NCI-H2029 (cell line): ENCODE measurements at places on chromosomes 16 and 17.

DNA sequence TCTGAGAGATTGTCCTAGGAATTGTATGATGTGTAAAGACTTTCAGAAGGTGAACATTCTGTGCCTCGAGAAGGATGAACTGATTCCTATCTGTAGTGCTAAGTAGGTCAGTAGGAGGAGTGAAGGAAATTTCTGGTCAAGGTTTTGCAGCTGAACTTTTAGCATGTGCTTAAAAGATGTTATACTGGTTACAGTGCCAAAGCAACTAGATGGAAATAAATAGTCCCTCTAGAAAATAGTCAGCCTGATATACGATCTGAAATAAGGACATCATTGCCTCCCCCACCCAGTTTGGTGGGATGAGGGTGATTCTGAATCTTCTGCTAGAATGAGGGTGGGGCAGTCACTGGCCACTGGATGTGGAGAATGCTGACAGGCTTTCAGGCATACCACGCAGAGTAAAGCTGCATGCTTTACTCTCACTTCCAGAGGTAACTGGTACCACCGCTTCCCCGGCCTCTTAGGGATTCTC, 57.2 kb upstream of the VPS4A start:
- DNase-seq = no peak

GRCh38 chr16:47925811-47926460, 229.9 kb downstream of the ABCC12 start:
- no peak for DNase-seq

DNA sequence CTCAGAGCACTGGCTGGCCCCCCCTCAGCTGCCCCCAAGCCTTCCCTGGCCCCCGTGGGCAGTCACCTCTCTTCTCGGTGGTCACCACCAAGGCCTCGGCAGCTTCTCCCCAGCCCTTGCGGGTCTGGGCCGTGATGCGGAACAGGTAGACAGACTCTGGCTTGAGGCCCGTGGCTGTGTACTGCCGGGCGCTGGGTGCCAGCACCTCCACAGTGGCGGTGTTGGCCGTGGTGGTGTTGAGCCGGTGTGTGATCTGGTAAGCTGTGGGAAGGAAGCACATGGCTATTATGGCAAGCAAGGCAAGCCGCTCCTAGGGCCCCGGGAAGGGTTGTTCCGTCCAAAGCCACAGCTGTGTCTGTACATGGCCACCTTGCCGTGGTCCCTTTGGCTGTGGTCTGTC, 78.4 kb upstream of the CDC42EP4 start:
- no peak for DNase-seq

GRCh38 chr17:47878203-47879027, 17.6 kb upstream of the SP2 start:
- DNase-seq = no peak

DNA sequence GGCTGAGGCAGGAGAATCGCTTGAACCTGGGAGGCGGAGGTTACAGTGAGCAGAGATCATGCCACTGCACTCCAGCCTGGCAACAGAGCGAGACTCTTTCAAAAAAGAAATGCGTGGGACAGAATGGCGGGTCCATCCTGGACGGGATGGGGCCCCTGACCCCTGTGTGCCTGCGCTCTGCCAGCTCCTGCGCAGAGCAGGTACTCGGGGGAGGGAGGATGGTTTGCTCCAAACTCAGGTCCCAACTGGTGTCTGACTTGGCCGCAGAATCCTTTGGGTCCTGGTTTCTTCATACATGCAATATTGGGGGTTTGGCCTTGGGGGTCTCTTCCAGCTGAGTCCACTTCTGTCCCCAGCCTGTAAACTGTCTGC, 10.4 kb downstream of the CHMP6 start:
- no peak for DNase-seq

- no peak for DNase-seq
These were observed 29.4 kb downstream of the HLF start for GRCh38 chr17:55294042-55294751.

DNA sequence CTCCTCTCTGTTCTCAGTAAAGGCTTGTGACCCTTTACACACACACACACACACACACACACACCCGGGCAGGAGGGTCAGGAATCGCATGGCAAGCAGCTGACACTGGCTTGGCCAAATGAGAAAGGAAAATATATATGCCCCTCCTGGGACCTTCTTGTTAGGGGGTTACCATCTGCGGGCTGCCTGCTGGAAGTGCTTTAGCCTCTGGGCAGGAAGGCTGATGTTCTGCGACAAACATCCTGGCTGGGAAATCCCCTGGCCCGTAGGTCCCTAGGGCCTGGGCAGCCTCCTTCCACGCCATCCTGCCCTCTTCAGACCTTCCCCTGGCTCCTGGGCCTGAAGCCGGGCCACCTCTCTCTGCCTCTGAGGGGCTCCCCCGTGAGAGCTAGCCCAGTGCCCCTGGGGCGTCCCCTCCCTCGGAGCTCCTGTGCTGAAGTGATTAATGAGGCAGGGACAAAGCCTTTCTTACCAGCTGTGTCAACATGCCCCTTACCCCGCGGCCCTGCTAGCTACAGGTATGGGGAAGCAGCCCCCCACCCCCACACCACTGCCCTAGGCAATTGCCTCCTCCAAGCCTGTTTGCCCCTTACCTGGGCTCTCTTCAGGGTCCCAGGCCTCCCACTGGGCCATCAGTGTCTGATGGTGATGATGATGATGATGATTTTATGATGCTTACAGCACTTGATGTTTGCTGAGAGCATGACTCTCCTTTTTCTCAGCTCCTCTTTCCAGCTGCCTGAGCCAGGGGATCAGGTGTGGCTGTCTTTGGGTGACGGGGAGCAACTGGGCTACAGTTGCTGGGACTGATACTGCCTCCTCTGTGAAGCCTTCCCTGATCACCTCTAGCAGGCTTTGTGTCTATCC, 32.8 kb upstream of the ETV4 start:
- DNase-seq = no peak

- no peak for DNase-seq
These were observed 331.4 kb upstream of the WSB1 start for GRCh38 chr17:26962255-26963162.

- no peak for DNase-seq
These were observed 89.5 kb downstream of the CDH11 start for GRCh38 chr16:65032387-65032786.

DNA sequence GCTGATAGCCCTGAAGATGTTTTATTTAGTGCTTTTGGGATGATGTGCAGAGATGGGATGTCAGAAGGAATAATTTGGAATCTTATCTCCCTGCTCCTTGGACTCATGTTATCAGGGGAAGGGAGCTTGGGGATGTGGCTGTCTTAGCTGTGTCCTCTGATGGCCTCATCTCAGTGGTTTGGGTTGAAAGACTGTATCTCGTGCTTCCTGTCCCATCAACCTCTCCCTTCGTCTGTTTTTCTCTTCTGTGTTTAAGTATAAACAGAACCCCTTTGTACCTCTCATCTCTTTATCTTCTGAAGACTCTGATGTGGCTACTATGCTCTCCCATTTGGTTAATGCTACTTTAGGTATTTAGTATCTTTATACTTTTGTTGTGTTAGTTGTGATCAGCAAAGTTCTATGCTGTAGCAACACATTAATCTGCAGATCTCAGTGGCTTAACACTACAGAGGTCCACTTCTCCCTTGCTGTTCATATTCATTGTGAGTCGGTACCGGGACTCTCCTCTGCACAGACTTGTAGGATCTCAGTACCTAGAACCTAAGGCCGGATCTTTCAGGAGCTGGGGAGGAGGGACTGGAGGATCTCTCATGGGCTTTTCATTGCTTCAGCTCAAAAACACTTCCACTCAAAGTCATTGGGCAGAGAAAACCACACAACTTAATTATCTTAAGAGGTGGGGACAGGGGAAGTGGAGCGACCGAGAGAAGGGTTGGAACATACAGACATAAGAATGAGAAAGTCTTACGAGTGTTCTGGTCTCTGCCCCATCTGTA, 28.8 kb downstream of the PRKCA start:
- no peak for DNase-seq

- DNase-seq = no peak
These were observed 20.4 kb downstream of the GOT2 start for GRCh38 chr16:58713742-58714141.

DNA sequence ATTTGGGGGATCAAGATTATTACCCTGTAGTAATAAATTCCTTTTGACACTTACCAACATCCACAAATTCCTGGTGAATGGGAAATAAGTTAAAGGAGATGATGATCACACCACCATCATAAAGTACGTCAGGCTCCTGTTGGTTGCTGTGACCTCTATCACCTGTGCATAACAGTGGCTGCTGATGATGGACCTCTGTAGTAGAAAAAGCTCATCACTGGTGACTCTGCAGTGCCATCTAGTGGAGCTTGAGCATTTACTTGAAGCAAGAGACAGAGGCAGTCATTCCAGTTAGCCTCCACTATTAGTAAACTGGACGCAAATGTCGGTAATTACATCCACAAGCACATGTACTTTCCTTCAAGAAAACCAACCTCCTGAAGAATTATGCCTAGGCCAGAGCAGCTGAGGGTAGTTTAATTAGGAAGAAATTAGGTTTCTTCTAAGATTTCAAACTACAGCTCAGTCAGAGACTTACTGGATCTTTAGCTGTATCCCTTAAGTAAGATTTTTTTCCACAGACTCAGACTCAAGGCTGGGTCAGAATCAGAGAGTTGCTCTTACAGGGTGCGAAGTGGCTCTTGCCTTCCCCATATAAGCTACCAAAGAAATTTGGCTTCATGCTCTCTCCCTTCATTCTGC, 39.3 kb downstream of the CYB561 start:
- peak; percentile 81 for DNase-seq

DNA sequence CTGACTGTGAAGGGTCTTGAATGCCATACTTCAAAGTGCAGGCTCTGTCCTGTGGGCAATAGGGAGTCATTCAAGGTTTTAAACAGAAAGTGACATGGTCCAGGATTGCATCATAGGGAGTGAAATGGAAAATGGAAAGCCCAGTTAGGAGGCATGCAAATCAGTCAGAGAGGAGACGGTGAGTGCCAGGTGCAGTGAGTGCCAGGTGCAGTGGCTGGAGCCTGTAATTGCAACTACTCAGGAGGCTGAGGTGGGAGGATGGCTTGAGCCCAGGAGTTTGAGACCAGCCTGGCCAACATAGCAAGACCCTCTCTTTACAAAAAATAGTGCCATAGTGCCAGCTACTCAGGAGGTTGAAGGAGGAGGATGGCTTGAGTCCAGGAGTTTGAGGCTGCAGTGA, 35.2 kb upstream of the SIAH1 start:
- no peak for DNase-seq

GRCh38 chr16:77943801-77944200, 78.5 kb upstream of the CLEC3A start:
- peak; percentile 71 for DNase-seq

DNA sequence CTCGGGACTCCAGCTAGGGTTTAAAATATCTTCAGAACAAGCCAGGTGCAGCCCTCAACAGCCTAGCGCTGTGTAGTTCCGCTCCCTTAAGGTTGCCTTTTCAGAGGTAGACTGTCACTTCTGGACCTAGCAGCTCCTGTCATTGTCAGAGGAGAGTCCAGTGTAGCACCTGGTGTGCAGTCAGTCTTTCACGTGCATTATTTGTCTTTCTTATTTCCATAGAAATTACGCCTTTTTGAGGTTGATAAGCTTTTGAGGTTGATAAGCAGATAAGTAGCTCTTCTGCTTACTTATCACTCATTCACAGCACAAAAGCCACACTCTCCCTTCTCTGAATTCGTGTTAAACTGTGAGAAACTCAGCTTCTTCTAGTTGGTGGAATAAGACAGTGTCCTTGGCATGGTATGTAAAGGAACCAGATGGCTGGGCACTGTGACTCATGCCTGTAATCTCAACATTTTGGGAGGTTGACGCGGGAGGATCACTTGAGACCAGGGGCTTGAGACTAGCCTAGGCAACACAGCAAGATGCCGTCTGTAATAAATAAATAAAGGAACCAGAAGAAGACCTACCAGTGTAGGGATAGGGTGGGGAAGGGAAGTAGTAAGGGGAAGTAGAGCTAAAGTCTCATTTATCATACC, 10.2 kb downstream of the EEF2K start:
- DNase-seq = peak; percentile 45

- no peak for DNase-seq
These were observed 10.6 kb downstream of the RMI2 start for GRCh38 chr16:11355862-11356261.

DNA sequence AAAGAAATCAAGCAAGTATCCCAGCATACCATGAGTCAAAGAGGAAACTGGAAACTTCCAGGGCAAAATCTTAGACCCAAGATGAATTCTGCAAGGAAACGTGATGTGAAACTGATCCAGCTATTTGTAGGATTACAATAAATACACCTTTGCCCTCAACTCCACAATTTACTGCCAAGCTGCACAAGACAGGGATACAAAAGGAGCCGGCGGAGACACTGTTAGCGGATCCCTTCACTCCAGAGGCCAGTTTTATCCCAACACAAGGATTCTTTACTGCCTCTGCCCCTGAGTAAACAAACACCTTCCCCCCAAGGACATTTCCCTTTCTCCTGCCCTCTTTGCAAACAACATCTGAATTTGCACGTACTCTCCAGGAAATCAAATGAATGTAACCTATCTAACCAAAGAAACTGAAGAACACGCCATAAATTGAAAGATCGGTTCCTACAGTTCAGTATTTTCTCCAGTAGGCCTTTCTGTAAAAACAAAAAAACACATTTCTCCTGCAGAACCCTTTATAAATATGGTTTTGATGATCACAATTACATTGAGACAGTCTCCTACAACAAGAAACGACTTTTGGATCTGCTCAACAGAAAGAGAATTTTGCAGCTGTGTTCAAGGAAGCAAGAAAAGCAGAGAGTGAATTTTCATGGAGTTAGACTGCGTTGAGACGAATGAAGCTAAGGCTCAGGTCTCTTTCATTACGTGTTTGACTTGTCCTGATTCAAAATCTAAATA, 1.4 kb upstream of the CBX2 start:
- DNase-seq = no peak
